PC-9 (cell line): ENCODE measurements at places on chromosomes 6 and 20. TPM values are rescaled to one million over a fixed set of nuclear protein-coding genes. Genes with fewer than 3 reads are reported as not detected.

Gene TNFRSF6B
- not detected in 2 replicates for total RNA-seq

Gene C4A
- 7.0 and 9.3 TPM in 2 replicates for total RNA-seq

Gene PMEPA1
- 163 and 177 TPM in 2 replicates for total RNA-seq

Gene TGM2
- 286 and 333 TPM in 2 replicates for total RNA-seq

GRCh38 chr6:36788768-36789167, 50.5 kb downstream of the CPNE5 start:
- DNase-seq: no peak

DNA sequence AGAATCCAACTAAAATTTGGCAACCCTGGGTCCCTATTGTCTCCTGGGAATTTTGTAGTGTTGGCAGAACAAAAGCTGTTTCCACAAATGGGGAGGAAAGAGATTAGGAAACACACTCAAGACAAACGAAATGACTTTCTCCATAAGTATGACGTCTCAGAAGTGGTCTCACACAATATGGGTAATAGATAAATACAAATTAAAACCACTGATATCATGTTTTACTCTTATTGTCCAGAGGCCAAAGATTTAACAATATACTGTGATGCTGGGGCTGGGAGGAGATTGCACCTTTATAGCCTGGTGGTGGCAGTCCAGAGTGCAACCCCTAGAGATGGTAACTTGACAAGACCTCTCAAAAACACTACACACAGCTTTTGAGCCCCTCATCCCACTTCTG, 18.6 kb downstream of the FKBP1A start:
- DNase-seq: no peak

DNA sequence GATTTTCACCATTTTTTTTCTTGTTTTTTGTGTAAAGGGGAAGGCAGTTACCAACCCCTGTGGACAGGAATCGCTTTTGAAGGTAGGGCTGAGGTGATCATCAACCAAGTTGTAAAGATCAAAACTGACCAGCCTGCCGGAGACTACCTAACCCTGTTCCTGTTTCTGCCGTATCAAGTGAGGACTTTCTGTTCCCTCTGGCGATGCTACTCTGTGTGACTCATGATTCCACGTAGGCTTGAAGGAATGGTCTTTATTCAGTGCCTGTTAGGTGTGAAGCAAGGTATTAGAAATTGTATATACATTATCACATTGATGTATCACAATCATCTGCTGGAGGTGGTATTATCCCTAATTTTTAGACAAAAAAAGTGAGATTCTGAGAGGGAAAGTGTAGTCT, 161.3 kb downstream of the SOX4 start:
- peak; percentile 66 for DNase-seq

DNA sequence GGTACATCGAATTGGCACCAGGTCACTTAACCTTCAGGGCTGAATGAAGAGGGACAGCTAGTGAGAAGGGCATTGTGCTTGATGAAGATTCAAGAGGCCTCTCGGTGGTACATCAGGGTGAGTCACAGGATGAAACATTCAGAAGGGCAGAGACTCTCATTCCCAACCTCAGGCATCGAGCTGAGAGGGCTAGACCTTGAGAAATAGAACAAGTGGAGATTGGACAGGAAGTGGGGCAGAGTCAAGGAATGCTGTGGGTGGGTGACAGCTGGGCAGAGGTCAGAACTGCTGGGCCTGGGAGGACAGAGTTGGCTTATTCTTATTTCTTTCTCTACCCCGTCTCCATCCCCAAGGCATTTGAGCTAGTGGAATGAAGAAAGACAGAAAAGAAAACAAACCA, 126.0 kb downstream of the SCML4 start:
- no peak for DNase-seq

- no peak for DNase-seq
These were observed 31.0 kb upstream of the MBOAT1 start for GRCh38 chr6:20243288-20243687.

DNA sequence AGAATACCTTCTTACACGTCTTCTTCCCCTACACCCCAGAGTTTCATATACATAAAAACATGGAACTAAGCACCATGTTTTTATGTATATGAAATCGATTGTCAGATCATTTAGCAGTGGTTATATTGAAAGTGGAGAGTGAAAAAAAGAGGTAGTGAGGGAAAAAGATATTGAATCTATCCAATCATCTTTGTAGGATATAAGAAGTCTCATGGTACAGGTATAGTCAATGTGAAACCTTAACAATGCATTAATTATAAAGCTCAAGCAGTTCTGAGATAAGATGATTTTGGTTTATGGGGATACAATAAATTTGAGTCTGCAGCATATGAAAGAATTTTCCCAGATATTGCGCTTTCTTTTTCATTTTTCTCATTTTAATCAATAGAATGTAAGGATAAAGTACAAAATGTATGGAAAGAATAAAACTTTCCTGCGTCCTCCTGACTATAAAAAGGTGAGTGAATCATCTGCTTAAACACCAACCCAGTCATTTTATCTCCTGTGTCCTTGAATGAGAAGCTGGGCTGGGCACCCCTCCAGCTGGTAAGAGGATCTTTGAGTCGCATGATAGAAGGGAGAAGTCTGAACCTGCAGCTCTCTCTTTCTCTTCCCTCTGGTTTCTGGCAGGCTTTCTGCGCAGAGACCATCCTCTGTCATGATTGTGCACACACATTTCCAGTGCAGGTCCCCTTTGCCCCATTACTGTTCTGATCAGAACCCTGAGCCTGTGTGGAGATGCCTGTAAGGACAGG, 28.1 kb upstream of the AKIRIN2 start:
- no peak for DNase-seq

DNA sequence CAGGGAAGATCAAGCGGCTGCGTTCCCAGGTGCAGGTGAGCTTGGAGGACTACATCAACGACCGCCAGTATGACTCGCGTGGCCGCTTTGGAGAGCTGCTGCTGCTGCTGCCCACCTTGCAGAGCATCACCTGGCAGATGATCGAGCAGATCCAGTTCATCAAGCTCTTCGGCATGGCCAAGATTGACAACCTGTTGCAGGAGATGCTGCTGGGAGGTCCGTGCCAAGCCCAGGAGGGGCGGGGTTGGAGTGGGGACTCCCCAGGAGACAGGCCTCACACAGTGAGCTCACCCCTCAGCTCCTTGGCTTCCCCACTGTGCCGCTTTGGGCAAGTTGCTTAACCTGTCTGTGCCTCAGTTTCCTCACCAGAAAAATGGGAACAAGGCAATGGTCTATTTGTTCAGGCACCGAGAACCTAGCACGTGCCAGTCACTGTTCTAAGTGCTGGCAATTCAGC, 51.6 kb upstream of the TTPAL start:
- DNase-seq: no peak

- no peak for DNase-seq
These were observed 5.9 kb downstream of the TGM6 start for GRCh38 chr20:2386516-2387179.

DNA sequence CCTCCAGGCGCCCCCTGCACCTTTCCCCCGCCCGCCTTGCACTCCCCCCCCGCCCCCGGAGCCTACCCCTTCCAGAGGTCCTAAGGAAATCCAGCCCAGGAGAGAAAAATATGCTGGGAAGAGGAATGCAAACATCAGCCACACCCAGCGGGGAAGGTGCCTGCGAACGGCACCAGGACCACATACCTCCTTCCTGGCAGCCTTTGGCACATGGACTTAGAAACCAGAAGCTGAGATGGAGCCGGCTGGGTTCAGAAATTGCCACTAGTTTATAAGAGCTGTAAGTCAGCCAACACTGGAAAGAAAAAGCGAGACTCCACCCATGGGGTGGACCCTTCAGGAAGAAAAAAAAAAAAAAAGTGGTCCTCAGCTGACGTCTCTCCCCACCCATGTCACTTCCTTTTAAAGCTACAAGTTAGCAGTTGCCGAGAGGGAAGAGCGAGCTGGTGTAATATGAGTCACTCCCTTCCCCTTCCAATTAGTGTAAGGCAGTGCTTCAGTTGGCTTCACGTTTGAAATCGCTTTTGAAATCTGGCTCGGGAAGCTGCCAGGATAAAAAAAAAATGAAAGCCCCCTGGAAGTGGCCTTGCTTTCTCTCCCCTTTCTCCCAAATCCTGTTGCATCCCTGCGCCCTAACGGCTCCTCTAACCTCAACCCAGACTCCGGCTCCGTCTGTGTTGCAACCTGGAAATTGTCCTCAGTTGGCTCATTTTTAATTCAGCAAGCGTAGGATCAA, at the start of gene AGPAT4:
Gene AGPAT4, minus strand, starts transcription at position 310 of the 736 bp plus-strand sequence. CDS start 41,848 bp downstream, outside the sequence.
- DNase-seq: peak; percentile 45

- no peak for DNase-seq
These were observed 331.8 kb downstream of the PRL start for GRCh38 chr6:21965016-21965415.

DNA sequence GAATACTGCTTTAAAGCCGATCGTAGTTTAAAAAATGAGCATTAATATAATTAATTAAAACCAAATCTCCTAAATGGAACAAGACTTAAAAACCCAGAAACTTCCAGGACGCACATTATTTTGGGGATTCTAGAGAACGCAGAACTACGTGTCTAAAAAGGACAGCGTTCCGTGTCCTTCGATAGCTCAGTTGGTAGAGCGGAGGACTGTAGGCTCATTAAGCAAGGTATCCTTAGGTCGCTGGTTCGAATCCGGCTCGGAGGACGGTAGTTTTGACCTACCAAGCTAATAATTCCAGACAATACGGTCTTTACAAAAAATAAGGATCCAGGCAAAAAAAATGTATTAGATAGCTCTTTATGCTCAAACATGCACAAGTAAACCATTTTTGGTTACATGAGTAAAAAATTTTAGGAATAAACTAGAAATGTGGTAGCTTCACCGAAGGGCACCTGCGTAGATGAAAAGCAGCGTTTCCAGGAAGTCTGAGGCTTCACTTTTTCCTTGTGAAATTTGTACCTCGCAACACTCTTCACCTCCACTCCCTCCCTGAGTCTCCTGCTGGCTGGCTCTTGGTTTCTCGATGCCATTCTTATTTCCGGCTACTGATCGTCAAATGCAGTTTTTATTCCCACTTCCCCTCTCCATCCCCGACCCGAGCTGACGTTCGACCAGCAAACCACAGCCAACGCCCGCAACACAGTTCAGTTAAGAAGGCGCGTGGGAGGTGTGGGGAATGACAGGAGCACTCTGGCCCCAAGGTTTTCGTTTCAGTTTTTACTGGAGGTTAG, 19.6 kb upstream of the ABT1 start:
- DNase-seq: peak; percentile 69

GRCh38 chr6:80438772-80439171, 332.3 kb downstream of the BCKDHB start:
- DNase-seq: peak; percentile 30

GRCh38 chr6:160154471-160154870, 32.9 kb downstream of the SLC22A1 start:
- DNase-seq: no peak
